ENCODE measurements at places on chromosomes 1 and 21. TPM values are rescaled to one million over a fixed set of nuclear protein-coding genes. Genes with fewer than 3 reads are reported as not detected.
A peak's percentile ranks its signal among the peaks of the same experiment; 100 is the strongest.

GATAD2B gene
- 22.3 TPM for total RNA-seq

PLA2G2D gene
- not detected for total RNA-seq

DNA sequence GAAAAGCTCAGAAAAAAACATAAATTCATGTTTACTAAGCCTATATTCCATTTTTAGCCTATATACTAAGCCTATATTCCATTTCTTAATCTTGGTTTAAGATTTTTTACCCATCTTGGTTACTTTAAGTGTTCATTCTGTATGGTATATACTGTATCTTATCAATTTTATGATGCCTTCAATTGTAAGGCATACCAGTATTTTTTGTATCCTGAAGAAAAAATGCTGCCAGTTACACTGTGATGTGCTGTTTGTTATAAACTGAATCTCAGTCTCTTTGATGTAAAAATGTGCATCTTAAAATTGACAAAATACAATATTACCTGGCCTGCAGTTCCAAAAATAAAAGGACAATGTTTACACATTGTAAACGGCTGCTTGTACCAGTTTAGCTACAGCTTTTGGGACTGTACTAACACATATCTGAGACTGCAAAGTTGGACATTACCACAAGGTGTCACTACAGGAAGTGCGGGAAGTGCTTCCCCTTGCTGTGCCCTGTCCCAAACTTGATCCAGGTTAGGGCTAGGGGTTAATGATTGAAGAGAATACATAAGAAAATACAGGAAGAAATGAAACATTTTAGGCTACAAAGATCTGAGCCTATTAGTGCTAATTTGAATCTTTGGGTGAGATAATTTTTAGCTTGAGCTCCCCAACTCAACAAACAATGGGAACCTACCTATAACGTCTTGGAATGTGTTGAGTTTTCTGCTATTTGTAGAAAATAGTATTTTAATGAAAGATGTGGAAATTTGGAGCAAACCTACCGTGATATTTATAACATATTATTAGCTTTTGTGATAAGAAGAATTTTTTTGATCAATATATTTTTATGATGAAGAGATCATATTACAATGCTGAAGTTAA is 108.9 kb downstream of the LBR start:
- peak; percentile 79 for DNase-seq

DNA sequence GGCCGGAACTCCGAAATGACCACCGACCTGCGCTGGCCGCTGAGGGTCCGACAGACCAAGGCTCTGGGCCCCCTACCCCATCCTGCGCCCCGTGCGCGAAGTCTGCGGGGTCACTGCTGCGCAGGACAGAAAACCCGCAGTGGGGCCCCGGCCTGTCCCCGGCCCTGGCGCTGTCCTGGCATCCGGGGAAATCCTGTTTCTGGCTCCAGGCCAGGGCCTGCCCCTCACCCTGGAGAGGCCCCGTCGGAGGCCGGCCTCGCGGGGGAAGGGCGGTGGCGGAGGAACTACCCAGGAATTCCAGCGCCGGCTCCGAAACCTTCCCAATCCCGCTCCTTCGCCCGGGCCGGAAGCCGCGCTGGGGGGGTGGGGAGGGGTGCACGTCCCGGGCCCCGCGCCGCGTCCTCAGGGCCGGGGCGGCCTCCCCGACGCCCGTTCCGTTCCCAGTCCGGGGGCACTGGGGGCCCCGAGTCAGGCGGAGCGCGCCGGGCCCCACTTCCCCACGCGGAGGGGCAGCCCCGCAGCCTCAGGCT is 77.0 kb downstream of the MORN1 start:
- DNase-seq, result peak; percentile 51

SPRR2B gene
- not detected for total RNA-seq

DNA sequence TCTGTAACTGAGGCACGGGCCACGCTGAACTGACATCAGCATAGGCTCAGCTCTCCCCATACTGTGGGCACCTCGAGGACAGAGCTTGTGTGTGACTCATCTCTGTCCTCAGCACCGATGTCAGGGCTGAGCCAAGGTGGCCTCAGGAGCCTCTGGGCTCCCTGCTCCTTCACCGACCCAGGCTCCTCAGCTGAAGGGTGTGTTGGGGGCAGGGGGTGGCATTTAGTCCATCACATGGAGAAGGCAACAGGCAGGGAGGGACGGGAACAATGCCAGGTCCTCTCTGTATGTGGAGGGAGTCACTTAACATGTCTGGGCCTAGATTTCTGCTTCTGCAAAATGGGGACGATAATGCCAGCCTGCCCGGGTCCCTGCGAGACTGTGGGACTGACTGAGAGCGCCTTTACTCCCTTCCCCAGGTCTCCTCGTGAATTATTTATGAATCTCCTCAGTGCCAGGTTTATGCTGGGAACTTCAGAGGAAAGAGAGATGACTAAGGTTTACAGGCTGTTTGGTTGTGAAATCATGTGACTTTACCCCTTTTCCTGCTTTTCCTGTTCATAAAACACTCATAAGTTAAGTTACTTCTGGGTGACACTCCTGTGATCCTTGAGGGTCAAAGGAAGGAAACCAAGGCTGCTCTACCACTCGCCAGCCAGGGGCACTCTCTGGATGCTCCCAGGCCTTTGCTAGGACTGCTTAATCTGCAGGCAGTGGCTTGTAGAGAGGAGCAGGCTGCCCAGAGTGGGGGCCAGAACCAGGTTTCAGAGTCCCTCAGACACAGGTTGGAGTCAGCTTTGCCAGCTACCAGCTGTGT is 16.2 kb downstream of the TTC39A start:
- DNase-seq, result no peak

DNA sequence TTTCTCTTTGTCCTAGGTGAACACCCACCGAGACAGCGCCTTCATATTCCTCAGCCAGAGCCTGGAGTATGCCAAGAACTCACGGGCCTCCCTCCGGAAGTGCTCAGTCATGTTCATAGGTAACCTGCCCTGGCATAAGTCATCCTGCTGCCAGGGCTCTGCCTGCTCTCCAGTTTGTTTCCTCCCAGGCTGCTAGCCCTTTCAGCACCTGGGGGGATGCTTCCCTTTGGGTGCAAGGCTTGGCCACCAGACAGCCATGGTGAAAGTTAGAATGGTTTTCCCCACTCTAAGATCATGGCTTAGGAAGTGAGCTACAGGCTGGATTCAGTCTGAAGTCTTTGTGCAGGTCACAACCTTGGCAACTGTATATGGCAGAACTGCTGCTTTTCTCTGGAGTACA is 9.2 kb upstream of the TTC4 start:
- no peak for DNase-seq

GRCh38 chr1:46735708-46736324 is 16.9 kb upstream of the EFCAB14 start:
- DNase-seq, result peak; percentile 84

SPRR1A gene
- not detected for total RNA-seq

Measured in stomach (tissue), 19 donors.